ENCODE measurements at places on chromosomes 13 and 19.

- peak; percentile 30 for DNase-seq
These were observed 286.3 kb downstream of the TBC1D4 start for GRCh38 chr13:75195495-75196146.

- DNase-seq = no peak
These were observed 38.2 kb upstream of the KATNAL1 start for GRCh38 chr13:30345426-30346100.

GRCh38 chr13:43544011-43544410 is 242.8 kb downstream of the ENOX1 start:
- no peak for DNase-seq

DNA sequence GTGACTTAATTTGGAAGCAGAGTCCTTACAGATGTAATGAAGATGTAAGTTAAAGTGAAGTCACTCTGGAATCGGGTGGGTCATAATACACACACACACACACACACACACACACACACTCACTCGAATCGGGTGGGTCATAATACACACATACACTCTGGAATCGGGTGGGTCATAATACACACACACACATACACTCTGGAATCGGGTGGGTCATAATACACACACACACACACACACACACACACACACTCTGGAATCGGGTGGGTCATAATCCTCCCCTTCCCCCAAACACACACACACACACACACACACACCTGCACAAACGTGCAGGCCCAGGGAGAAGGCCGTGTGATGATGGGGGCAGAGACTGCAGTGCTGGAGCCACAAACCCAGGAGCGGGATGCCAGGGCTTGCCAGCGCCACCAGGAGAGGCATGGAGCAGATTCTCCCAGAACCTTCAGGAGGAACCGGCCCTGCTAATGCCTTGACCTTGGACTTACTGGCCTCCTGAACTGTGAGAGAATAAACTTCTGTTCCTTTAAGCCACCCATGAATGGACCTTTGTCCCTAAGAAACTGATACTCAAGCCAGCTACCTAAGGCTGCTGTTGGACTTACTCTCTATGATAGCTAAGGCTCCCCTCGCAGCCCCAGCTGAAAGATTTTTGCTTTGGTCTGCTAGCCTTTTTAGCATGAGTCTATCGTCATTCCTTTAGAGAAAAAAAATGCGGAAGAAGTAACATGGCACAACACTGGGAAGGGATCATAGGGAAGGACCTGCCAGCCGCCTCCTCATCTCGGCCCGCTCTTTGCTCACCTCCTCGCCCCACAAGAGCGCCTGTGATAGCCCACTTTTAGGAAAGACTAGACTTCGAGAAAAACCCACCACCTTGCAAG is 136.2 kb upstream of the RNF113B start:
- DNase-seq = no peak

- DNase-seq = no peak
These were observed 27.5 kb downstream of the RASA3 start for GRCh38 chr13:114104655-114105520.

GRCh38 chr19:35519291-35519690 is 5.8 kb upstream of the DMKN start:
- no peak for DNase-seq

- DNase-seq = no peak
These were observed 16.3 kb downstream of the POP4 start for GRCh38 chr19:29622166-29623070.

GRCh38 chr19:45558399-45558878 is 26.2 kb downstream of the OPA3 start:
- DNase-seq = peak; percentile 38

DNA sequence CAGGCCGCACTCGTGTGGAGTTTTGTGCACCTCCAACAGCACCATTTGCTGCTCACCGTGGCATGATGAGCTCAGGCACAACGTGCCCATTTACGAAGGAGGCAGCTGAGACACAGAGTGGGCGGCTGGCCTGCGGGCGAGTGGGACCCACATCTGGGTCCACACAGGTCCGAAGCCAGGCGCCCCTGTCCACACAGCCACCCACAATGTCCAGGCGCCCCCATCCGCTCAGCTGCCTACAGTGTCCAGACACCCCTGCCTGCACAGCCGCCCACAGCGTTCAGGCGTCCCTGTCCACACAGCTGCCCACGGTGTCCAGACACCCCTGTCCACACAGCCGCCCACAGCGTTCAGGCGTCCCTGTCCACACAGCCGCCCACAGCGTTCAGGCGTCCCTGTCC is 42.5 kb upstream of the F7 start:
- DNase-seq = no peak

- no peak for DNase-seq
These were observed 1.7 kb upstream of the PTGER1 start for GRCh38 chr19:14476673-14477401.

DNA sequence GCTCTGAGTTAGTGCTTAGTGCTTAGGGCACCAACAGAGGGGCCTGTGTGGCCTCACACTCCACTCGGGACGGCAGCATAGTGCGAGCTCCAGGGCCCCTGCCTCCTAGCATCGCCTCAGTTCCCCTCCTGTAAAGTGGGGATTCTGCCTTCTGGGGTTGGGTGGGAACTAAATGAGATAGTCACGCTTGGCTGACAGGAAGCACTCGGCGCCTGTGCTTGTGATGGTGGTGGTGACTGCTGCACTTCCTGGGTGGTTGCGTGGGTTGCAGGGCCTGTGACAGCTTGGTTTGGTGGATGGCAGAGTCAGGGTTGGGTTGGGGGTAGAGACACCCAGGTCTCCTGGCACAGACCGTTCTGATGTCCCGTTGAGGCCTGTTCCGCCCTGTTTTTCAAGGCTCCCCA is 7.7 kb downstream of the PLEKHF1 start:
- DNase-seq = no peak

GRCh38 chr19:15196360-15197005 is 4.3 kb downstream of the NOTCH3 start:
- DNase-seq = no peak

GRCh38 chr13:44385401-44385800 is 11.8 kb downstream of the SERP2 start:
- DNase-seq = no peak

DNA sequence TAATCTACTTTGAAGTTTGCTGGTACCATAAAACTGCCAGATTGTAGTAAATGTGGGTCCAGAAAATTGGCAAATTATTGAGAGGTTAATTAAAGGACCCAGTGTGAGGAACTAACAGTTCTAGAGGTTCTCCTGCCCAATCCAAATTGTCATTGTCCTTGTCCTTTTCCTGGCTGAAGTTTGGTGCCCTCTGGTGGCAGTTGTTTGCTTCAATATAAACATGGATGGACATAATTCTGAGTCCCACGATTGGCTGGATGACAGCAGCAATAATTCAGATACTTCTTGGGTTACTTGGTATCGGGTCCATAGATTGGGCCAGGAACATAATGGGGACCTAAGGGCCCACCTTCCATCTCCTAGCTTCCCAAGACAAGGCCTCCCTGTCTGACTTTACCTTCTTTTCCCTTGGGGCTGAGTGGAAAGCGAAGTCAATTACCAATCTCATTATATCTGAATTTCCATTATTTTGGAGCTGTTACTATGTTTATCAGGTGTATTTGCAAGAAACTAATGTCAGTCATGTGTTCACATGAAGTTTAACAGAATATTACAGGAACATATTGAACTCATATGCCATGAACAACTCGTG is 33.8 kb upstream of the GARRE1 start:
- peak; percentile 72 for DNase-seq

DNA sequence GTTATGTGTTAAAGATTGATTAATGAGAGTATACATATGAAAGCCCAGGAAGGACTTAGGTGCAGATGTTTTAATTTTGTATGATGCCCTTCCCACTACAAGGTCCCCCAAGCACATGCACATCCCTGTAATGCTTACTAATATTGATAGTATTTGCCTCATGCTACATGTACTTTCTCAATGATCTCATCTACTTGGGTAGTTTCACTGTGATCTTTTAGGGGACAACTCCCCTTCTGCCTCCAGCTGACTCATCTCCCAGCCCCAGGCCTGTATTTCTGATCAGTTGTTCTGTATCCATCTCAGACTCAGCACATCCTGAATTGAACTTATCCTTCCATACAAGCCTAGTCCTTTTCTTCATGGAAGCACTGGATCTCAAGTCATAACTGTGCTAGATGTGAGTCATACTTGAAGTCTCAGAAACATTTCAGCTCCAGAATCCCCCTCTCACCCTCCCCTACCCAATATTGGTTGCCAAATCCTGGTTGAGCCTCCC is 49.4 kb upstream of the INTS6 start:
- no peak for DNase-seq

DNA sequence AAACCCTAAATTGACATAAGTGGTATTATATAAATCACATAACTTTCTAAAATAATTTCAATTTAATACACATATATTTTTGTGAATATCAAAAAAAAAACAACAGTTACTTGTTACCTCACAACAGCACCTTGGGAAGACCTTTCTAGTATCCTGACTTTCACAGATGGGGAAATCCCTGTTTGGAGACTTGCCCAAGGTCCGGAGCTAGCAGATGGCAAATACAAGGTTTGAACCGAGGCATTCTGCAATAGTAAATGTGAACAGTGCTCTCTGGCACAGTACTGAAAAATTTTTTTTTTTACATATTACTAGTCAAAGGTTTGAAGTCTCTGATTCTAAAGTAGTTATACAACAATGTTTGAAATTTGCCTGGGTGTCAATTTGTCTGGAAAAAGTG is 104.5 kb downstream of the SUCLA2 start:
- DNase-seq = no peak

GRCh38 chr19:43776286-43776685 is 4.5 kb downstream of the KCNN4 start:
- DNase-seq = no peak

DNA sequence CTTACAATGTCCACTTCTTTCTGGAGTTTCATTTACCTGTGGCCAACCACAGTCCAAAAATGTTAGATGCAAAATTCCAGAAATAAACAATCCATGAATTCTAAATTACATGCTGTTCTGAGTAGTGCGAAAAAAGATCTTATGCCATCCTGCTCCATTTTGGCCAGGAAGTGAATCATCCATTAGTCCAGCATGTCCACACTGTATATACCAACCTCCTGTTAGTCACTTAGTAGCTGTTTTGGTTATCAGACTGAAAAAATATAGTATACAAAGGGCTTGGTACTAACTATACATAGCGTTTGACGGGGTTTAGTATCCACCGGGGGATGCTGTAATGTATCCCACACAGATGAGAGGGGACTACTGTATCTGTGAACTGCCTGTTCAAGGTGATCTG is 618.0 kb upstream of the ARGLU1 start:
- no peak for DNase-seq

DNA sequence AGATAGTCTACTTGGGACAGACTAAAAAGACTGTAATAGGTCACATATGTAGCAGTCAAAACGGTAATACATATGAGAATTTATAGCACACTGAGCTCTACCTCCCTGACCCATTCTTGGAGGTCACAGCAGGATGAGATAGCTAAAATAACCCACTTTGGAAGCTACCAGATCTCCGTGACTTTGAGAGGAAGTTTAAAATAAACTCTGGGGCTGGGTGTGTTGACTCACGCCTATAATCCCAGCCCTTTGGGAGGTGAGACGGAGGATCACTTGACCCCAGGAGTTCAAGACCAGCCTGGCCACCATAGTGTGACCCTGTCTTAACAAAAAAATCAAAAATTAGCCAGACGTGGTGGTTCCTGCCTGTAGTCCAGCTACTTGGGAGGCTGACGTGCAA is 45.3 kb downstream of the DHRS12 start:
- no peak for DNase-seq

- DNase-seq = no peak
These were observed 15.0 kb downstream of the SPPL2B start for GRCh38 chr19:2343289-2343982.

DNA sequence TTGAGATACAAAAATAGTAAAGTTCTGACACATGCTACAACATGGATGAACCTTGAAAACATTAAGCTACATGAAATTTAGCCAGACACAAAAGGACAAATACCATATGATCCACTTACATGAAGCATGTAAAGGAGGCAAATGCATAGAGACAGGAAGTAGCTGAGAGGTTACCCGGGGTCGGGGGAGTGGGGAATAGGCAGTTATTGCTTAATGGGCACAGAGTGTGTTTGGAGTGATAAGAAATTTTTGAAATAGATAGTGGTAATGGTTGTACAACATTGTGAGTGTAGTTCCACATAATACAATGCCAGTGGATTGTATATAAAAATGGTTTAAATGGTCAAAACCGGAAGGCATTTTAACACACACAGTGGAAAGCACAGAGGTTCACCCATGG is 4.3 kb downstream of the N4BP2L1 start:
- DNase-seq = no peak

DNA sequence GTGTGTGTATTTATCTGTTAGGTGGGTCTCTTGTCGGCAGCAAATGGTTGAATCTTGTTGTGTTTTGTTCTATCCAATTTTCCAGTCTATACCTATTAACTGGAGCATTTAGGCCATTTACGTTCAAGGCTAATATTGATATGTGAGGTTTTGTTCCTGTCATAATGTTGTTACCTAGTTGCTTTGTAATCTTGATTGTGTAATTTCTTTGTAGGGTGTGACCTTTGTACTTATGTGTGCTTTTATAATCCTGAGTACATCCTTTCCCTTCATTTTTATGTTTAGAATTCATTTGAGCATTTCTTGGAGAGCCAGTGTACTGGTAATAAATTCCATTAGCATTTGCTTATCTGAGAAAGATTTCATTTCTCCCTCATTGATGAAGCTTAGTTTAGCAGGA is 83.0 kb upstream of the MIR17HG start:
- DNase-seq = no peak

- no peak for DNase-seq
These were observed 2.8 kb downstream of the PALM3 start for GRCh38 chr19:14059093-14059480.

DNA sequence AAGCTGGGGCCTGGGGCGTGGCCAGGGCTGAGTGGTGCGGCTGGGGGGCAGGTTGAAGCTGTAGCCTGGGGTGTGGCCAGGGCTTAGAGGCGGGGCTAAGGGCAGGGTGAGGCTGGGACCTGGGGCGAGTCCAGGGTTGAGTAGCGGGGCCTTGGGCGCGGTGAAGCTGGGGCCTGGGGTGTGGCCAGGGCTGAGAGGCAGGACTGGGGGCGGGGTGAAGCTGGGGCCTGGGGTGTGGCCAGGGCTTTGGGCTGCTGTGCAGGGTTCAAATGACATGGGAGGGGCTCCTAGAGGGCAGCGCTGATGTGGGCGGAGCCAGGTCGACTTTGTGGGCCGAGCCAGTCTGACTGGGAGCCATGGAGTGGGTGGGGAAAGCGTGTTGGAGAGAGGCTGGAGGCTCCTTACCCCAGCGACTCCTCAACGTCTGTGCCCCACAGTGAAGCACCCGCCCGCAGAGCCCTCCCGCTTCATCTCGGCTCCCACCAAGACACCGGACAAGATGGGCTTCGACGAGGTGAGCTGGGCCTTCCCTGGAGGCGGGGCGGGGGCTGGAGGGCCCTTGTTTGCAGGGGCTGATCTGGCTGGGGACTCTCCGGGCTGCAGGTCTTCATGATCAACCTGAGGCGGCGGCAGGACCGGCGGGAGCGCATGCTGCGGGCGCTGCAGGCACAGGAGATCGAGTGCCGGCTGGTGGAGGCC is 21.5 kb downstream of the COLGALT1 start:
- DNase-seq = no peak

GRCh38 chr13:57638186-57638890 is 6.8 kb downstream of the PCDH17 start:
- DNase-seq = no peak

Data from globus pallidus (tissue), 1 donor.